Breast epithelium (tissue), 4 donors: ENCODE measurements at places on chromosomes 4 and X.

GRCh38 chrX:10666102-10666501 is 45.7 kb upstream of the MID1 start:
- H3K4me1 ChIP-seq, result no peaks in the 10 kb centered on the region
- H3K4me3 ChIP-seq, result no peak overlapping the region
- peaks cover 7% of the 10 kb centered on the region for H3K27me3 ChIP-seq
- no peak for DNase-seq
- no peak overlapping the region for H3K27ac ChIP-seq

DNA sequence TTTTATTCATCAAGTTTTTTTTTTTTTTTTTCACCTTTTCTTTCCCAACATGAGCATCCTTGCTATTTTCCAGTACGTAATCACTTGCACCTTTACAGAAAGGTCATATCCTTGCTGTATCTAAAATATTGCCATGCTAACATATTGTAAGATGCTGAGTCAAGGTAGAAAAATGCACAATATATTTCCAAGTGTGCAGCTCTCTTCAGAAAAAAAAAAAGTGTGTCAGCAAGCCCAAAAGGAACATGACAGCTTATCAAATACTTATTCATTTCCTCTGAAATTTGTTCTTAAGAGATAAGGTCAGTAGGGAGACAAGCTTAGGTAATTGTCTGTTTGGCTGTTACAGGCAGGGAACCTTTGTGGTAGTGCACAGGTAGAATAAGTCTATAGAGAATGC is 27.0 kb downstream of the SH2D1A start:
- H3K27ac ChIP-seq, result no peak overlapping the region
- H3K4me3 ChIP-seq, result no peak overlapping the region
- H3K36me3 ChIP-seq, result no peaks in the 10 kb centered on the region

GRCh38 chrX:119682019-119682989 is 10.7 kb downstream of the SEPTIN6 start:
- H3K4me1 ChIP-seq, result no peaks in the 10 kb centered on the region
- no peaks in the 10 kb centered on the region for H3K27me3 ChIP-seq
- no peak for DNase-seq

DNA sequence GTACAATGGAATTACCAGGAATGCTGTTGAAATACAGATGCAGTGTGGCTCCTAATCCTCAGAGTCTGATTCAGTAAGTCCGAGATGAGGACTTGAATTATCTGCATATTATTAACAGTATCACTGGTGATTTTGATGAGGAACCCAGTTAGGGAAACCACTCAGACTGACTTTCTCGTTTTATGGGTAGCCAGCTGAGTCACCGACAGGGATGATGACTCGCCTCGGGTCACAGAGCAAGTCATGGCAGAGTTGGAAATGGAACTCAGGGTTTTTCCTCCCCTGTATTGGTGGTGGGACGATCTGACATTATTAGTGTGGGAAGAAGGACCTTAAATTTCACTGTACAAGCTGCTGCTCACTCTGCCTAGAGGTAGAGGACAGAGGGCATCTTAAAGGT is 51.3 kb downstream of the RTL9 start:
- no peak overlapping the region for H3K27ac ChIP-seq
- H3K4me1 ChIP-seq, result no peaks in the 10 kb centered on the region
- H3K36me3 ChIP-seq, result no peaks in the 10 kb centered on the region
- no peak for DNase-seq

DNA sequence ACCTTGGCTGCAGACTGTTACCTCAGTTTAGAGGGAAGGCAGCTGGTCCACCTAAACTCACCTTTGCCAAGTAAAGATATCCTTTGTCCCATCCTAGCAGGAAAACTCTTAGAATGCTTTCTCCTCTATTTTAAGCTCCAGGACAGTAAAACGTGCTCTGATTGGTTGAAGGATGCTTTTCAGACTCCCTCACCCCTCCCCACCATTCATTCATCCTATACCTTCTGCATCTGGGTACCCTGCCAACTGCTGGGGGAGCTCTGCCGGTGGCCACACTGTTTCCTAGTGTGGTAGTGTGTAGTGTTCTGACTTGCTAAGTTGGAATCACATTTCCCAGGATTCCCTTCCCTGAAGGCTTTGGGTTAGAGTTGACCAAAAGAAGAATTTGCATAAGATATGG is 20.3 kb upstream of the POLA1 start:
- H3K4me1 ChIP-seq, result no peaks in the 10 kb centered on the region
- no peak overlapping the region for H3K27ac ChIP-seq
- no peaks in the 10 kb centered on the region for H3K36me3 ChIP-seq

- no peak for DNase-seq
- H3K4me1 ChIP-seq, result no peaks in the 10 kb centered on the region
- no peak overlapping the region for H3K4me3 ChIP-seq
- no peaks in the 10 kb centered on the region for H3K36me3 ChIP-seq
- H3K27me3 ChIP-seq, result peaks cover 7% of the 10 kb centered on the region
Observed at GRCh38 chrX:1178580-1179057, 33.8 kb downstream of the CRLF2 start.

- no peak overlapping the region for H3K4me3 ChIP-seq
- H3K27me3 ChIP-seq, result no peaks in the 10 kb centered on the region
- no peaks in the 10 kb centered on the region for H3K4me1 ChIP-seq
Observed at GRCh38 chrX:16778545-16778944, 7.7 kb upstream of the TXLNG start.

GRCh38 chrX:134173541-134174272 is 63.3 kb upstream of the CCDC160 start:
- H3K36me3 ChIP-seq, result no peaks in the 10 kb centered on the region
- H3K4me3 ChIP-seq, result peak overlapping the region; percentile 56
- no peak for DNase-seq

GRCh38 chr4:96775501-96775900 is 935.6 kb downstream of the PDHA2 start:
- H3K27ac ChIP-seq, result no peak overlapping the region
- no peak for DNase-seq

GRCh38 chrX:118493653-118494297 is 1.8 kb upstream of the DOCK11 start:
- no peaks in the 10 kb centered on the region for H3K36me3 ChIP-seq
- H3K27ac ChIP-seq, result no peak overlapping the region
- no peak overlapping the region for H3K4me3 ChIP-seq
- H3K27me3 ChIP-seq, result peaks cover 9% of the 10 kb centered on the region
- H3K4me1 ChIP-seq, result no peaks in the 10 kb centered on the region

DNA sequence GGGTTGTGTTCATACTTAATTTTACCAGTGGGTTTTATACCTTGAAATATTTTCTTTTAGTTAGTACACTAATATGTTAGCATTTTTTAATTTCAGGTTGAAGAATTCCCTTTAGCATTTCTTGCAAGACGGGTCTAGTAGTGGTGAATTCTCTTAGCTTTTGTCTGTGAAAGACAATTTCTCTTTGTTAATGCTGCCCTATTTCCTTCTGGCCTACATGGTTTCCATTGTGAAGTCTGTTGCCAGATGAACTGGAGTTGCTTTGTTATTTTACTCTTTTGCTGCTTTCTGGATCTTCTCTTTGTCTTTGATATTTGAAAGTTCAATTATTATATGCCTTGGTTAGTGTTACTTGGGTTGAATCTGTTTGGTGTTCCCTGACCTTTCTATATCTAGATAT is 25.0 kb upstream of the MTHFD2L start:
- no peaks in the 10 kb centered on the region for H3K4me1 ChIP-seq
- no peak overlapping the region for H3K4me3 ChIP-seq
- no peaks in the 10 kb centered on the region for H3K36me3 ChIP-seq
- H3K27me3 ChIP-seq, result no peaks in the 10 kb centered on the region
- peak overlapping the region; percentile 68 for H3K27ac ChIP-seq
- no peak for DNase-seq

- H3K36me3 ChIP-seq, result no peaks in the 10 kb centered on the region
- H3K4me3 ChIP-seq, result no peak overlapping the region
- H3K27me3 ChIP-seq, result no peaks in the 10 kb centered on the region
- DNase-seq, result no peak
- no peaks in the 10 kb centered on the region for H3K4me1 ChIP-seq
- H3K27ac ChIP-seq, result no peak overlapping the region
Observed at GRCh38 chr4:168218645-168219044, 99.9 kb downstream of the DDX60 start.

DNA sequence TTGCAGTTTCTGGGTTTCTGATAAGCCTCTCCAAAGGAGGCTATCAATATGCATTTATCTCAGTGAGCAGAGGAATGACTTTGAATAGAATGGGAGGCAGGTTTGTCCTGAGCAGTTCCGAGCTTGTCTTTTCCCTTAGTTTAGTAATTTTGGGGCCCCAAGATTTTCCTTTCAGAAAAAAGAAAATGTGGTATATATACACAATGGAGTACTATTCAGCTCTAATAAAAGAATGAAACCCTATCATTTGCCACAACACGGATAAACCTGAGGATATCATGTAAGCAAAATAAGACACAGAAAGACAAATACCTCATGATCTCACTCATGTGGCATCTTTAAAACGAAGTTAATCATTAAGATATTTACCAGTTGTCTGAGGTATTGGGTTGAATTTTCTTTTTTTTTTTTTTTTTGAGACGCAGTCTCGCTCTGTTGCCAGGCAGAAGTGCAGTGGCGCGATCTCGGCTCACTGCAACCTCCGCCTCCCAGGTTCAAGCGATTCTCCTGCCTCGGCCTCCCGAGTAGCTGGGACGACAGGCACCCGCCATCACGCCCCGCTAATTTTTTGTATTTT is 540 bp downstream of the ZNF721 start:
- H3K36me3 ChIP-seq, result no peaks in the 10 kb centered on the region
- peak overlapping the region; percentile 92 for H3K27ac ChIP-seq
- no peak for DNase-seq

DNA sequence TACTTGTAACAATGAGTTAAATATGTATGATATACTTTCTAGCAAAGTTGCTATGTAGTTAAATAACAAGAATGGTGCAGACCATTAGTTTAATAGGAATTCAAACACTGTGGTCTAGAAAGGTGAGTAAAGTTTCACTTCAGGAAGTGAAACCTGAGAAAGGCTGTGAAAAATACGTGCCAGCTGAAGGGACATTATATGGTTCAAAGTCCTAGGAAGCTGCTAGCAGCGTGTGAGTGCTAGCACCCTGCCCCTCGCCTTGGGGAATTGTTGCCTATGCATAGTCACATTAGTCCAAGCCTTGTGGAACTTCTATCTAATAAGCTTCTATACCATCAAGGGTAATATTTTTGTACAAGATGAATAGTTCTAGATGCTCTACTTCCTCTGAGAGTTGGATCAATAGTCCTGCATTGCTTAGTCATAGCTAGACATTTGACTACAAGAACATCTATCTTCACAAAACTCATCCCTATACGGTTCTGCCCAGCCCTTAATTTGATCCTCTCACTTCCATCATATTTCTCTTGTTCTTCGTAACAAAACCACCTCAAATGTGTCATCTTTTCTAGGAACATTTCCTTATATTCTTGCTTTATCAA is 45.8 kb upstream of the ARSJ start:
- no peaks in the 10 kb centered on the region for H3K36me3 ChIP-seq
- no peaks in the 10 kb centered on the region for H3K27me3 ChIP-seq
- no peak overlapping the region for H3K27ac ChIP-seq
- no peak overlapping the region for H3K4me3 ChIP-seq
- H3K4me1 ChIP-seq, result no peaks in the 10 kb centered on the region

GRCh38 chrX:66919280-66919832 is 280.5 kb upstream of the EDA2R start:
- DNase-seq, result no peak
- H3K36me3 ChIP-seq, result no peaks in the 10 kb centered on the region
- no peak overlapping the region for H3K4me3 ChIP-seq
- no peaks in the 10 kb centered on the region for H3K4me1 ChIP-seq

- H3K4me1 ChIP-seq, result no peaks in the 10 kb centered on the region
- H3K36me3 ChIP-seq, result no peaks in the 10 kb centered on the region
Observed at GRCh38 chr4:73593631-73594241, 26.5 kb downstream of the RASSF6 start.

DNA sequence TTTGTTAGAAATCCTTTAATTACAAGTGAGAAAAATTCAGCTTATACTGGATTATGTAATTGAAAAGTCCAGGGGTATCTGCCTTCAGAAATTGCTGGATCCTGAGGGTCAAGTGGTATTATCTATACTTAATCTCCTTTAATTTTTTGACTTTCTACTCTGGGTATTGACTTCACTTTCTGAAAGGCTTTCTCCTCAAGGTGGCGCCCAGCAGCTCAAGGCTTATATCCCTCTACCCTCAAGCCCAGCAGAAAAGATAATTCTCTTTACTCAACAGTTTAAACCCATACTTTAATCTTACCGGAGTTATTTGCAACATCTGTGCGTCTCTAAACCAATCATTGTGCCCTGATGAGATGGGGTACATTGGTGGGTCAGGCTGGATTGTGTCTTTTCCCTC is 129.5 kb downstream of the LARP7 start:
- H3K27me3 ChIP-seq, result no peaks in the 10 kb centered on the region
- DNase-seq, result no peak
- no peaks in the 10 kb centered on the region for H3K36me3 ChIP-seq
- no peak overlapping the region for H3K27ac ChIP-seq
- H3K4me1 ChIP-seq, result no peaks in the 10 kb centered on the region
- H3K4me3 ChIP-seq, result no peak overlapping the region

DNA sequence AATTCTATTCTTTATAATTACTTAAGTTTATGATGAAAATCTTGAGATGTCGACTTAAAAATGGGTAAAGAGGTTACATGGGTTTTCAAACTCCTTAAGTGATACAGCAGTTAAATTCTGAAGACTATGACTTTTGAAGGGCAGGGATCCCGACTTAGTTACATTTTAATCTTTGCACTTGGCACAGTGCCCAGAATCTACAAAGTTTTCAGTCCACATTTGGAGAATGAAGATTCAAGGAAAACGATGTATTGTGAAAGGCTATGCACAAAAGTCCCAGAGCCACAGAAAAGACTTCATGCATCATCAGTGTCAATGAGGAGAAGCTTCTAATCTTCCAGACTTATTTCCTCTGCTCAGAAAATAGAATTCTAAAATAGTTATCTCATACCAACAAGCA is 36.3 kb upstream of the GRPR start:
- no peak overlapping the region for H3K4me3 ChIP-seq
- no peak overlapping the region for H3K27ac ChIP-seq
- H3K4me1 ChIP-seq, result no peaks in the 10 kb centered on the region
- DNase-seq, result no peak

DNA sequence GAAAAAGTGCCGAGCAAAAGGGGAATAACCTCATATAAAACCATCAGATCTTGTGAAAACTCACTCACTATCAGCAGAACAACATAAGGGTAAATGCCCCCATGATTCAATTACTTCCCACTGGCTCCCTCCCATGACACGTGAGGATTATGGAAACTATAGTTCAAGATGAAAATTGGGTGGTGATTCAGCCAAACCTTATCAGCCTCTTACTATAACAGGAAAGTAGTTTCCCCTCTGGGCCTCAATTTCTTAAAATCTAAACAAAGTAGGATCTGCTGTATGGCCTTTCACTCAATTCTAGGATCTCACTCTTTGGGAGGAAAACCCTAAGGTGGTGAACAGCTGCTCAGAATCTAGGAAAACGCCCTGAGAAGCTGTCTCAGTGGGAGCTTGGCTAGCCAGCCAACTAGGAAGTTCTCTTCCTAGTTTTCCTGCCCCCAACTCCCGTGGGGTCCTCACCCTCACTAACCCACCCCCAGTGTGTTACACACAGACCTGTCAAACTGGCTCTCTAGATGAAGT is 1017.1 kb upstream of the HS3ST1 start:
- H3K27ac ChIP-seq, result no peak overlapping the region
- no peak for DNase-seq
- H3K4me1 ChIP-seq, result no peaks in the 10 kb centered on the region
- no peak overlapping the region for H3K4me3 ChIP-seq
- H3K36me3 ChIP-seq, result no peaks in the 10 kb centered on the region
